ENCODE measurements at places on chromosomes 13 and 19. TPM values are rescaled to one million over a fixed set of nuclear protein-coding genes. Genes with fewer than 3 reads are reported as not detected.

Gene ZNF90
- total RNA-seq: 16.2 TPM

Gene N4BP2L2
- total RNA-seq: 97.1 TPM

Gene ZNF547
- 4.4 TPM for total RNA-seq

Gene KIR2DL3
- 0.21 TPM for total RNA-seq

DNA sequence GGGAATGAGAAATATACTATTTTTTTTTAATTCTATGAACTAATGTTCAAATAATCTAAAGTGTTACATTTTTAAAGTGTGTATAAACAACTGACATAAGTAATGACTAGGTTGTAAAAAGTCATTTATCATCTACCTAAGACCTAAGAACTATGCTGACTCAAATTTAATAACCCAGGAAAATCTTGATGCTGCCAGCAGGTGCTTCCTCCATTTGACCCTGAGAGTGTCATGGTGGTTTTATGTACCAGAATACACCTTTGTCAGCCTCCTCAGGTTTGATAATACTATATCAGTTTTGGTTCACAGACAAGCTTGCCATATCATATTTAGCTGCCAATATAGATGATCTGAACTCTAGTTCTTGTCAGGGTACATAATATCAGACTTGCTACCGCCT, 1151.2 kb downstream of the PCDH17 start:
- no peak overlapping the region for H3K4me3 ChIP-seq
- no peaks in the 10 kb centered on the region for H3K27me3 ChIP-seq
- DNase-seq: no peak
- H3K4me1 ChIP-seq: no peaks in the 10 kb centered on the region
- no peaks in the 10 kb centered on the region for H3K36me3 ChIP-seq

GRCh38 chr19:39481229-39481545, 549 bp downstream of the TIMM50 start:
- no peaks in the 10 kb centered on the region for H3K27me3 ChIP-seq
- H3K4me3 ChIP-seq: peak overlapping the region; percentile 92
- DNase-seq: no peak
- peak overlapping the region; percentile 97 for H3K27ac ChIP-seq
- H3K4me1 ChIP-seq: peaks cover 29% of the 10 kb centered on the region

DNA sequence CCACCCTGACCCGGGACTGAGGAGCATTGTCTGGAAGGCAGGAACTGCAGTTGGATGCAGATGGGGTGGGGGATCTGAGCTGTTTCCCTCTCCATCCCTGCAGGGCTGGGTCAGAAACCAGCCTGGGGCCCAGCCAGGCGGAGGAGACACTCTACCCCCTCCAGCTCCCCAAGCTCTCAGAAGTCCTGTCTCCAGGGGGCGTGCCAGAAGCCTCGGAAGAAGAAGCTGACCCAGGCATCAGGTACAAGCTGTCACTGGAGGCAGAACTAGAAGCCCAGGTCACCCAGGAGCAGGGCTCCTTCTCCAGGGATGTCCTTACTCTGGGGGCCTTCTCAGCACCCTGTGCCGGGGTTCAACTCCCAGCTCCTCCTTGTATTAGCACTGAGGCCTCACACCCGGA, 15.5 kb downstream of the SIX5 start:
- no peak for DNase-seq
- no peak overlapping the region for H3K4me3 ChIP-seq
- H3K4me1 ChIP-seq: no peaks in the 10 kb centered on the region

- no peaks in the 10 kb centered on the region for H3K36me3 ChIP-seq
- peaks cover 18% of the 10 kb centered on the region for H3K27me3 ChIP-seq
- H3K4me3 ChIP-seq: no peak overlapping the region
- H3K27ac ChIP-seq: no peak overlapping the region
- peaks cover 3% of the 10 kb centered on the region for H3K4me1 ChIP-seq
Observed at GRCh38 chr19:33902395-33902794, 105.7 kb downstream of the KCTD15 start.

DNA sequence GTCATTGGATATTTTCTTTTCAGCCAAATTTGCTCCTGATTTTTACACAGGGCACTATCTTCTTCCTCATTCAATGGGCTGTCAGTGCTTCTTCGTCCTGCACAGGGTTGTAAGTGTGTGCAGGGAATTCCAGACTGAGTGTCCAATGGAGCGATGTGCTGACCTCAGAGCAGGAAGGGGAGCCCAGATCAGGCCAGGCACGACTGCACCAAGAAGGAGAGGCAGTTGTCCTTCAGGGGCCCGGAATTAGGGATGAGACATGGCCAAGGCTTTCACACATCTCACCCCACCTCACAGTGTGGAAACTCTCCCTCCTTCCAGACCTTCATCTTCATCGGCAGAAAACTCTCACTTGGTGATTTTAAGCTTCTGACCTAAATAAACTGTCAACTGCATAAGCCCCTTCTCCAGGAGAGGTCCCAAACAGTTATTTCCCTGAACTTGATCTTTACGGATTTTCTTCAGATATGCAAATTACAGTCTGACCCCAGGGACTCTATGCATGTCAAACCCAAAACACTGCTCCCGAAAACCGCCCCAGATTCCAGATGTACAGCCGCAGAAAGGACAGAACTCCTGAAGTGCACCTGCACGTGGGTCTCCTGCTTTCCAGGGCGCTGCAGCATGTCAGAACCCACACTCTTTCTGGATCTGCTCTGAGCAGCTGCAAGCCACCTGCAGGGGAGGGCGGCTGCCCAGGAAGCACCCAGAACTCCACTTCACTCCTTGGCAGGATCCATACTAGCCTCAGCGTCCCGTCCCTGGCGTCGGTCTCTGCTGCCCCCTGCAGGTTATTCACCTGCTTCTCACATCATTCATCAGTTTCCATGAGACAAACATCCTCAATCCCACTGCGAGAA, 625 bp upstream of the ZNF20 start:
- H3K27me3 ChIP-seq: no peaks in the 10 kb centered on the region
- peak overlapping the region; percentile 87 for H3K27ac ChIP-seq
- H3K4me1 ChIP-seq: peaks cover 35% of the 10 kb centered on the region

GRCh38 chr13:110882972-110883371, 31.9 kb downstream of the ANKRD10 start:
- no peak overlapping the region for H3K27ac ChIP-seq
- no peak overlapping the region for H3K4me3 ChIP-seq
- peaks cover 18% of the 10 kb centered on the region for H3K4me1 ChIP-seq
- DNase-seq: no peak

Data from activated CD8-positive, alpha-beta T cell treated with anti-CD3 and anti-CD28 coated beads, Interleukin-2, amount 10 ng/mL, durations not matched to agents 7 days and 5 days (primary cell).